ENCODE measurements at places on chromosomes 2 and 18.

GRCh38 chr2:61633250-61633649 is 95.1 kb upstream of the XPO1 start:
- DNase-seq: no peak

DNA sequence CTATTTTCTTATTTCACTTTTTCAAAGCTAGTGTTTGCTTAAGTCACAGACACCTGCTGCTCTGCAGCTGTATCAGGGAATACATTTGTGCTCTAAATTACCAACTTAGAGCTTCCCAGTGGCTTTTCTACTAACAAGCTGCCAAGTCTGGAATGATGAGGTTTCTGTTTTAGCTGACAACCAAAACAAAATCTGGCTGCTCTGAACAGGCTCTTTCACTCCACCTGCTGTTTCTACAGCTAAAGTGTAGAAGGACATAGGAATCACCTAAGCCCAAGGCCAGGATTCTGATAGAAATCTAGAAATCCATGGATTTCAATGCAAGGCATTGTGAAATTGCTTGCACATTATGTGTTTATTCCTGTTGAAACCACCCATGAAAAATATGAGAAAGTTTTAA is 201.2 kb downstream of the SUCLG1 start:
- no peak for DNase-seq

- no peak for DNase-seq
Measured at GRCh38 chr2:37874470-37874869, 50.6 kb upstream of the RMDN2 start.

DNA sequence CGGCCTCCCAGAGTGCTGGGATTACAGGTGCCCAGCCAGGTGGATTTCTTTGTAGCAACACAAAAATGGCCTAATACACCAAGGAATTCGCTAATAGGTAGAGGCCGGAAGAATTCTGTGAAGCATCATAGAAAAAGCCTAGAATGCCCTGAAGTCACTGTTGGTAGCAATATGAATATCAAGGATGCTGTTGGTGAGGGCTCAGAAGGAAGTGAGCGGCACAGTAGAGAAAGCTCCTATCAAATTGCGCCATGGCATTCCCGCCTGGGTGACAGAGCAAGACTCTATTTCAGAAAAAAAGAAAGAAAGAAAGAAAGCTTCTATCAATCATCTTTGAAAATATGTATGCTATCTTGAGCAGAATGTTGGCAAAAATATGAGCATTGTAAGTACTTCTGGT is 23.8 kb downstream of the GALNT5 start:
- DNase-seq: no peak

DNA sequence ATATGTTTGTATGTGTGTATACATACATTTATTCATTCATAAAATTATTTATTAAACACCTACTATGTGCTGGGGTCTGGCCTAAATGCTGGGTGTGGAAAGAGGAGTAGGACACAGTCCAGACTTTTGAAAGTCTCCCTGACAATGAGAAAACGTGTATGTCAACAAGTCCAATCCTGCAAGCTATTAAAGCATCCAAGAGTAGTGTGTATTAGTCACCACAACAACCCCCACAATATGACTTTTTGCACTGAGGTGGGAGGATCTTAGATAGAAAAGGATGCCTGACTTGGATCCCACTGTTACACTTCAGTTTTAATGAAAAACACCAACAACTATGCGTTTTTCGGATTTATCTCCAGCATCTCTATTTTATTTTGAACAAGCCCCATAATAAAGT is 446.4 kb downstream of the EPHA4 start:
- DNase-seq: no peak

DNA sequence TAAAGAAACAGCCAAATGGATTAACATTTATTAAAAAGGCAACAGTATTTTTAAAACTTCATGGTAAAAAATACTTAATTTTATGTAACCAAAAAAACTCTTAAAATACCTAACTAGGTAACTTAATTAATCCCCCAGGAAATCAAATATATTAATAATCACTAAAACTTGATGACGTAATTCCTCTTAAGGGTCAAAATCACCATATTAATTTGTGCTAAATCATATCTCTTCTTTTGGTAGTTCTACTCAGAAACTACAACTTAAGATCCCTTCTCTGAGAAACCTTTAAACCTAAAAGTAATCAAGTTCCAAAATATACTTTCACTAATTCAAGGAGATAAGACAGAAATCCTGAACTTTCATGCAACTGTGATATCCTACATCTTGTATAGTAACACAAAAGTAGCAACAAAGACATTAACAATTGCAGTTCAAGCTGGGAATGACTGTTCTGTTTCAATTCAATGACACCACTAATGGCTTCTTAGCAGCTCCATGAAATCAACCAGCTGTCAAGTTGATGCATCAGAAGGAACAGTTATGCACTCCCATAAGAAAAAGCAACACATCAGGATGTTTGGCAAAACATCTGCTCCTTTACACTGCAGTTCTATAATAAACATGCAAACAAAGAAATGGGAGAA is 4.0 kb downstream of the BAZ2B start:
- no peak for DNase-seq

DNA sequence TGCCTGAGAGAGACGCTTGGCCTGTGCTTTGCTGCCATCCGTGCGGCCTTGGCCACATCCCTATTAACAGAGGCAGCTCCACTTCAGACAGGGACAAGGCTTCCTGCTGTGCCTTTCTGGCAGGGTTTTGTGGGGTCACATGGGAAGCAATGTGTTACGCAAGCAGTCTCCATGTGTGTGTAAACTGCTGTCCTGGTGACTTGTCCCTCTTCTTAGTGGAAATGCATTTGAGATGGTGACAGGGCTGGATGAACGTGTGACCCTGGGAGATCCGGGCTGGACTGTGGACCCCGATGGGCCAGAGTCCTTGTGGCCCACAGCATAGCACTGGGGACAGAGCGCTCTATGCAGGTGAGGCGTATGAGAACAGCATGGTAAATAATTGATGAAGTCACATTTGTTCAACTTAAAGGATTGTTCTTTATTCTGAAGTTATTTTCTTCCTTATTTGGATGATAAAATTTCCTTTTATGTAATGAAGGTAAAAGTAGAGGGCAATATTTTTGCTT is 23.2 kb downstream of the ASB1 start:
- DNase-seq: no peak

- DNase-seq: no peak
Measured at GRCh38 chr2:196145256-196145655, 26.1 kb downstream of the STK17B start.

- no peak for DNase-seq
Measured at GRCh38 chr2:114488841-114489530, 46.5 kb downstream of the DPP10 start.

DNA sequence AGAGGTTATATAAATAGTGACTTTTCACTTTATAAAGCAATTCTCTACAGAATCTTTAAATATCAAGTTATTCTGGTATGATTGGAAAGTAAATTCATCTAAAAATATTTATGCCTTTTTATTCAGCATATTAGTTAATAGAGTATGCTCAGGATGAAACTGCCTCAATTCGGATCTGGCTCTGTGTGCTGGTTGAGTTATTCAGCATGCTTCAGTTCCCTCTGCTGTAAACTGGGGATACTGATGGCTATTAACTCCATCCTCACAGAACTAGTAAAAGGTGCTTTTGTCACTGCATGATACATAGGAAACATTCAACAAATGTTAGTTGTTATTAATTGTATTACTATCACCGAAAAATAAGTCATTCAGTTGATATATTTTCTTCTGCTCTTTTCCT is 250.3 kb downstream of the NRXN1 start:
- DNase-seq: no peak

DNA sequence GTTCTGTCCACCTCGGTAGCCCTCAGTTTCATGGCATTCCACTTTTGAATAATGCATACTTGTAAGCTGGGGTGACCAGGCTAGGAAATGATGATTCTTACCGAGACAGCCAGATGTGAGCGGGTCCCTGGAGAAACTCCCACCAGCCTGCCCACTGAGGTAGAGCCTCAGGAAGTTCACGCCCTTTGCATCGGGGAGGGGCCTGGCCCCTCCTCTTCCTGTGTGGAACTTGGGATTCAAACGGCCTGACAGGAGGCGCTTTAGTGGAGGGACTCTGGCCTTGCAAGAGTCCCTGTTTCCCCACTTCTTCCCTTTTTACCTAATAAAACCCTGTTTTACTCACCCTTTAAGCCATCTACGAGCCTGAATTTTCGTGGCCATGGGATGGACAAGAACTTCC is 44.6 kb downstream of the MRO start:
- DNase-seq: no peak

- DNase-seq: no peak
Measured at GRCh38 chr2:178677599-178677998, 129.6 kb downstream of the TTN start.

DNA sequence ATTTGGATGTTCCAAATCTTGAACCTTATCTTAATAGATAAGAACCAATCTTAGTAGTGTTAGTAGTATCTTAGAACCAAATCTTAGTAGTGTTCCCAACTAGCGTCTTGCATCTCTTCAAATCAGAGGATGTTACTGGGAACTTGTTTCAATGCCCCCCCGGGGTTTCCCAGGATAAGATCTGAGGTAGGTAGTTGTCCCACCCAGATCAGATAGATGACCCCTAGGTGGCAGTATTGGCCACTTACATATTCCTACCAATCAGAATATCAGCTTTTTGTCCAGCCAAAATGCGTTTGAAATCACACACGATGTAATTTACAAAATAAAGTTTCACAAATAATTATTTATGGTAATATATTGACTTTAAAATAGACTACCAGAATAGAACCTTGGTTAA is 314.8 kb downstream of the MBD2 start:
- DNase-seq: no peak

- DNase-seq: no peak
Measured at GRCh38 chr2:191693166-191693565, 15.2 kb downstream of the NABP1 start.

DNA sequence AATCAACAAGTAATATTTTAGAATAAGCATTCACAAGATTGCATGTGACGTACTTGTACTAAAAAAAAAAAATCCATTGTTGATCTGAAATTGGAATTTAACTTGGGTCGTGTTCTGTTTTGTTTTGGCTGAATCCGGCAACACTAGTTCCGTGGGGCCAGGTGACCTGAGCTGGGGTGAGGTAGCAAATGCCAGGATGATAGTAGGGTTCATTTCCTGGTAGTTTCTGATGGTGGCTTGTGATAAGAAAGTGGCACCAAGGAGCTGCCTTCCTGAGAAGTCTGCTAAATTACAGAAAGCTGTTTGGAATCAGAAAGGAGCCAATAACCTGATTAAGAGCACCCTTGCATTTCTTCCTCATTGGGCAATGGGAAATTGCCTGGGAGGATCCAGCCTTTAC is 126.4 kb upstream of the DLX2 start:
- no peak for DNase-seq

DNA sequence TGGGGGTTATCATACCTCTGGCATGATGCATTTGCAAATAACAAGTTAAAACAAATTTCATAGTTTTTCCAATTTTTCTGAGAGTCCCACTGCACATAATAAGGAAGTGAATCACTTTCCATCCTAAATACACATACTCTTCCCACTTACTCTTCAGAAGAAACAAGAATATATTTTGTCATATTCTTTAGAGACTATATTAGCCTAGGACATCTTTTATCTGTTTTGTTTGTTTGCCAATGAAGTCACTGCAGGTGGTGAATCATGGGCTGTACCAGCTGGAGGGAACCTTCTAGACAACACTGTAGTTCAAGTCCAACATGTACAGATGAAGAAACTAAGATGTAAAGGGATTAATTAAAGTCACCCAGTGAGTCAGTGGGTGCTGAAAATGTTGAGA is 116.8 kb downstream of the XIRP2 start:
- DNase-seq: no peak

DNA sequence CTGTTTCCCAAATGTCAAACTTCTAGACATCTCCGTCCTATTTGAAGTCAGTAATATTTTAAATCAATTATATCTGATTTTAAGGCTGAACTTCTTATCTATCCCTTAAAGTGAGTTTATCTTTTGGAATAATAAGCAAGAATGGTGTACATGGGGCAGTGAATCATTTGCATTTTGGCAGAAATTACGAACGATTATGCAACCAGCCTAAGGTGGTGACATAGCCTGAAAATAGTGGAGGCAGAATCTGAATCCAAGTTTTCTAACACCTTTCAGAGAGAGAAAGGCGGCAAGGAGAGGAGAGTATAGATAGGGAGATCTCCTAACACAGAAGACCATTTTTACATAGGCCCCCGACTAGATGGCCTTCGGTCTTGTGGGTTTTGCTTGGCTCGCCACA is 10.7 kb downstream of the ZBTB14 start:
- DNase-seq: no peak

GRCh38 chr2:75986617-75987016 is 275.9 kb upstream of the GCFC2 start:
- DNase-seq: no peak

- no peak for DNase-seq
Measured at GRCh38 chr2:96099861-96100798, 16.2 kb downstream of the ADRA2B start.

DNA sequence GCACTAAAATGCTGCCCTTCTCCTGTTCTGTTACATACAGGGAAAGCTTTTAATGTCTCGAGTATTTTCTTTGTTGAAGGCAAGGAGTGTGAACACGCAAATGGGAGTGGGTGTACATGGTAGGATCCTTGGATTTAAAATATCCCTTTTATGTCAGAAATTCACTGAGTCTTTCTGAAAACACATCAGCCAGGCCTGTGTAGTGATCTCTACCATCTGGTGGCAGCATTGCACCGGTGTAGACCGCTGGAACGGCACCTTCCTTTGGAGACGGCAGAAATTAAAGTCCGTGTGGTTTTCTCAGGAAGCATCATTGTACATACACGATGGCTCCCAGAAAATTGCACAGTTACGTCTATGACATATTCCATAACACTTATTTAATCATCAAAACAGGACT is 515.8 kb downstream of the GALR1 start:
- no peak for DNase-seq

GRCh38 chr2:109380502-109381326 is 233.1 kb downstream of the SEPTIN10 start:
- DNase-seq: no peak

DNA sequence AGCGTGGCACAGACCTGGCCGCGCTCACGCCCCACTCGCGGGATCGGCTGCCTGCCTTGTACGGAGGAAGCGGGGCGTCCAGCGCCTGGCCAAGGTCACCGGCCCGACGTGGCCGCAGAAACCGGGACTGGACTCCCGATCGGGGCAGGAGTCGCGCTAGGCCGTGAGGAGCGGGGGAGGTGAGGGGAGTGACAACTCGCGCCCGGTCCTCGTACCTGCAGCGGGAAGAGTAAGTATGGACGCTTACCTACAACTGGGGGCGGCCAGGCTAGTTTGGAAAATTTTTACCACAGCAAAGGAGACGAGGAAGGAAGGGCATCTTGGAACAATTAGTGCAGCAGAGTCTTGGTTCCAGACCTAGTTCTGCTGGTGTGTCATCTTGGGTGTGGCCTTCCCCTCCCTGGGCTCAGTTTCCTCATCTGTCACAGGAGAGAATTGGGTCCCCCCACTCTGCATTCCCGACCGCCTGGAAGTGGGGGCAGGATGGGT is 693 bp downstream of the UBE2F start:
- DNase-seq: no peak

GRCh38 chr2:28895189-28895893 is 874 bp downstream of the WDR43 start:
- peak; percentile 17 for DNase-seq
